D721Med (cell line): ENCODE measurements at places on chromosomes 4 and X.

GRCh38 chr4:72525938-72526337 is 43.1 kb downstream of the ADAMTS3 start:
- no peak for DNase-seq

DNA sequence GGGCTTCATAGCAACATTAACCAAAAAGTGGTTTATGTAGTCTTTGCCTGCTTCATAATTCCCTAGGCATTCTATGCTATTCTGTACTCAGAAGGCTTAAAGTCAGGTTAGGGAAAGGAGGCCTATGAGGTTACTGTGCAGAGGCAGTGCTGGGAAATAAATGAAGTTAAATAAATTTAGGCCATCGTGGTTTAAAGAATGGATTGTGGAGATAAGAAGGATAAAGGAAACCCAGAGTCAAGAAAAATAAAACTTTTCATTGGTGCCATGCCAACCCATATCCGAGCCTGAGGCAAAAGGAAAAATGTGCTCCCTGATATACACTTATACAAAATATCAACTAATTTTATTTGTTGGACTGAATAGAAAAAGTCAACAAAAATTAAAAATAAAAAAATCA is 70.2 kb downstream of the AR start:
- DNase-seq, result no peak

DNA sequence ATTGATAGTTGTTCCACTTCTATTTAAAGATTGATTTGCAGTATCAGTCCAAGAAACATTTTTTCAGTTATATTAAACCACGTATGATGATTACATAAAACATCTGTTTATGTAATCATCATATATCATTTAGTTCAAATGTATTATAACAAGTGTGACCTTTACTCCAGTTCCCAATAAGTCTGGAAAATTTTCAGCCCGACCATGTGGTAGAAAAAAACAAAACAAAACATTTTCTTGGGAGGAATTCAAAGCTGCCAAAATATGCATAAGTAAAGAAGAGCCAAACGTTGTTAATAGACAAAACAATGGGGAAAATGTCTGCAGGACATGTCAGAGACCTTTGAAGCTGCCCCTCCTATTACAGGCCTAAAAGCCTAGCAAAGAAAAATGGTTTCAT is 709.1 kb downstream of the FAT4 start:
- DNase-seq, result no peak

DNA sequence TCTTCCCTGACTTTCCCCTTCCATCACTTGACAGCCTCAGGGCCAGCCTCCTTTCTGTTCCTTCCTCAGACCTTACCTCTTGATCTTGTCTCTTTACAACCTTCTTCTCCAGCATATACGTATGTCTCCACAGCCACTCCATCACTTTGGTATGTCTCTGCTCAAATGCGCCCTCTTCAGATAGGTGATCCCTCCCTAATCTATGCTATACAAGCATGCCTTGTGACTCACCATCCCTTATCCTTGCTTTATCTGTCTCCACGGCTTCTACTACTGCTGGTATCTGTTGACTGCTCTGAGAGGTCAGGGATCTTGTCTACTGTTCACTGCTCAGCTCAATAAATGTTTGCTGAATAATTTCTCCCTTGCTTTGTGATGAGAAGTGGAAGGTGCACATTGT is 9.0 kb downstream of the ARAP2 start:
- no peak for DNase-seq

DNA sequence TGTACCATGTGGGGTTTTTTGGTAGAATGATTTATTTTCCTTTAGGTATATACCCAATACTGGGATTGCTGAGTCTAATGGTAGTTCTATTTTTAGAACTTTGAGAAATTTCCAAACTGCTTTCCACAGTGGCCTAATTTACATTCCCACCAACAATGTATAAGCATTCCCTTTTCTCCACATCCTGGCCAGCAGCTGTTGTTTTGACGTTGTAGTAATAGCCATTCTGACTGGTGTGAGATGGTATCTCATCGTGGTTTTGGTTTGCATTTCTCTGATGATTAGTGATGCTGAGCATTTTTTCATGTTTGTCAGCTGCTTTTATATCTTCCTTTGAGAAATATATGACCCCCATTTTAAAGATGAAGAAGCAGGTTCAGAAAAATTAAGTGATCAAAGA is 153.7 kb downstream of the CBR4 start:
- DNase-seq, result no peak

GRCh38 chrX:48785186-48785539 is 1.2 kb upstream of the GATA1 start:
- no peak for DNase-seq

GRCh38 chr4:38082424-38083385 is 122.5 kb downstream of the PTTG2 start:
- no peak for DNase-seq

GRCh38 chr4:85824166-85824945 is 349.4 kb downstream of the ARHGAP24 start:
- DNase-seq, result no peak

DNA sequence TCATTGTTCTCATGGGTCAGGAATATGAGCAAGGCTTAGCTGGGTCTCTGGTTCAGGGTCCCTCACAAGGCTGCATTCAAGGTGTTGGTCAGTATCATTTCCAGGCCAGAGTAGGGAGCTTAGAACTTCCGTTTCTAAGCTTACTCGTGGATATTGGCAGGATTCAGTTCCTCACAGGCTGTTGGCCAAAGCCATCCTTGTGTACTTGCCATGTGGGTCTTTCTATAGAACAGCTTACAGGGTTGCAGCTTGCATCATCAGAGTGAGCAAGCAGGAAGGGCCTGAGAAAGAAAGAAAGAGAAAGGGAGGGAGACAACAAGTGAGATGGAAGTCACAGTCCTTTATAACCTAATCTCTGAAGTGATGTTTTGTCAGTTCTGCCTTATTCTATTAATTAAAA is 5.1 kb upstream of the LIMCH1 start:
- DNase-seq, result no peak

DNA sequence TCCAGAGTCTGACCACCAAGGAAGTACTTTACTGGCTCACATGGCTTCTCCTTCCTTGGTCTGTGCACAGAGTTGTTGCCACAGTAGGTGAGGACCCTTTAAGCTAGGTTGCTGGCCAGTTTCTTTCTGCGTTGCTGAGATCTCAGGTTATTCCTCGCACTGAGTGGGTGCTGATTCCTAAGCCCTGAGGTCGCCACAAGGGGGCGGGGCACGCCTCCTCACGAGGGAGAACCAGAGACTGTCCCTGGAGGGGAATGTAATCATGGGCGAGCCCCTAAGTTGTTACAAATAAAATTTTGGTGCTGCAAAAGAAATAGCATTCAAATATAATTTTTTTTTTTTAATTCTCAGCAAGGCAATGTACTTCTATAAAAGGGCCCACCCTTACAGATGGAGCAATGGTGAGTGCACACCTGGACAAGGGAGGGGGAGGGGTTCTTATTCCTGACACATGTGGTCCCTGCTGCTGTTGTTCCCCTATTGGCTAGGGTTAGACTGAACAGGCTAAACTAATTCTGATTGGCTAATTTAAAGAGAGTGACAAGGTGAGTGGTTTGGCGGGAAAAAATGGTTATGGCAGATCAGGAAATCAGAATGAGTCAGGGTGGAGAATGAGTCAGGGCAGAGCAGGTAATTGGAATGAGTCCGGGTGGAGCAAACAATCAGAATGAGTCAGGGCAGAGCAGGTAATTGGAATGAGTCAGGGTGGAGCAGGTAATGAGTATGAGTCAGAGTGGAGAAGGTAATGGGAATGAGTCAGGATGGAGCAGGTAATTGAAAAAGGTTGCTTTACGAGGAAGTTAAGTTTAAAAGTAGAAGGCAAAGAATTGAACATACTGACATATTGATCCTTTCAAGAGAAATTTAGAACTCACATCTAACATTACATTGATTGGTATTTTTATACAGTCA is 107.5 kb downstream of the VSIG4 start:
- no peak for DNase-seq

GRCh38 chr4:32745351-32745750 is 2025.2 kb downstream of the PCDH7 start:
- DNase-seq, result no peak

- DNase-seq, result no peak
Measured at GRCh38 chr4:78864405-78865024, 74.7 kb downstream of the PAQR3 start.

GRCh38 chr4:157128395-157128794 is 52.4 kb downstream of the GLRB start:
- DNase-seq, result no peak

DNA sequence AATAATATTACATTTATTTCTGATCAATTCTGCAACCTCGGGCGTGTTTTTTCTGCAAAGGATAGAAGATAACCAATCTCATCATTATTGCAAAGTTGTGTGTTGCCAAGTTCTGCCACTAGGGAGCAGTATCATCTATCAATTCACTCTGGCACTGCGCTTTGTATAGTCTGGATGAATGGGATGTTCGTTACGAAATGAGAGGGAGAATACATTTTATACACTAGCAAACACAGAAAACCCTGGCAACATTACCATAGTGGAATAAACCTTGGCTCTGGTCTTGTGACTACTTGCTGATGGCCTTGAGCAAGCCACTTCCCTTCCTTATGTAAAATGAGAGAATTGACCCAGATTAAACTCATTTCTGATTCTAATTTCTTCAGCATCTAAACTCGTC is 97.5 kb upstream of the ZNF518B start:
- DNase-seq, result no peak

DNA sequence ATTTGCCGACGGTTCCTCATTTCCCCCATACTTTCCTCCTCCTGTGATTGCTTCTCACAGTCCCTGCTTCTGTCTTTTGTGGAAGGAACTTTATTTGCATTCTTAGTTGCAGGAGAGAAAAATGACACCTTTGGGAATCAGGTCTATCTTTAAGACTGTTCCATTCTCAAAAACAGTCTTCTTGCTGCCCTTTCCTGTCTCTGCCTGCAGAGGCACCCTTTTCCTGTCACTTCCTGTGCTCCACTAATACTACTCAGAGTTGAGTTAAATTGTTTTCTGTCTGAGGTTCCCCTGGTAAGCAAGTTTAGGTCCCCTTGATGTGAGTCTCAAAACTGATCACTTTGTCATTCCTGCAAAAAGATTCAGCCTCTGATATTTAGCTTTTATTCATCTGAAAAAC is 208.8 kb upstream of the CLNK start:
- no peak for DNase-seq

GRCh38 chrX:44765556-44765955 is 78.3 kb upstream of the DUSP21 start:
- no peak for DNase-seq

GRCh38 chrX:54923376-54923775 is 2.8 kb downstream of the TRO start:
- DNase-seq, result no peak

DNA sequence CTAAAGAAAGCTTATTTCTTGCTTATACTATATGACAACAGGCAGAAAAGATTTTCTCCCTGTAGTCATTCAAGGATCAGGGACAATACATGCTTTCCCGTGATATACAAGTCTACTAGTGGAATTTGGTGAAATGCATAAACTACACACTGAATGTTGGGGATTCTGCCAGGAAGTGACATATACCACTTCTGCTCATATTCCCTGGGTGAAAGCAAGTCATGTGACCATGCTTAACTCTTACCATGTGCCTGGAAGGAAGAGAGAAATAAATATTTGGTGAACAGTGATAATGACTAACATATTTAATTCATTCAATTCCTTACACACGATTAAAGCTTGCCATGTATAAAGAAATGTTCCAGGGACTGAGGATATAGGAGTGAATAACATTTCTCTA is 534.6 kb downstream of the PPARGC1A start:
- DNase-seq, result no peak

DNA sequence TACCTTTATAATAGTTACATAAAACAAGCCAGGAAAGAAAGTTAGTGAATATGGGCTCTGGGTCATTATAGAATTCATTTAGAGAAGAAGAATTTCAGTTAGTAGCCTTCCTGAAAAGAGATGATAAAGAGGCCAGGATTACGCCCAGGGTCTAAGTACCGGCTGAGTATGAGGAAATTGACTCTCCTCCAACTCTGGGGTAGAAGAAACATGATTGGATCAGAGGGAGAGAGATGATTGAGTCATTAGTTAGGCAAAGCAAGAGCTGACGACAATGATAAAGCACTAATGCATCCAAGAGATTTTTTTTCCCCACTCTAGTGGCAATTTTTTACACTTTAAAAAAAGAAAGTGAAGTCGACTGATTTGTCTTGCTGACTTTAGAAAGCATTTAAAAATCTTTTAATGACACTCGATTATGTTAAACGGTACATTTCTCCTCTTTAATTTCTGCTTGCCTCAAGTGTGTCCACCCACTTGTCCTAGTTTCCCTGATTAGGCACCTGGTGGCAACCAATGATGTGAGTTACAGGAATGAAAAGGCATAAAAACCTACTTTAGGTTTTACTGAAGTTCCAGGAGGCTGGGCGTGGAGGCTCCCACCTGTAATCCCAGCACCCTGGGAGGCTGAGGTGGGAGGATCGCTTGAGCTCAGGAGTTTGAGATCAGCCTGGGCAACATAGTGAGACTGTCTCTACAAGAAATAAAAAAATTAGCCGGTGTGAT is 37.3 kb upstream of the IGFBP7 start:
- no peak for DNase-seq

DNA sequence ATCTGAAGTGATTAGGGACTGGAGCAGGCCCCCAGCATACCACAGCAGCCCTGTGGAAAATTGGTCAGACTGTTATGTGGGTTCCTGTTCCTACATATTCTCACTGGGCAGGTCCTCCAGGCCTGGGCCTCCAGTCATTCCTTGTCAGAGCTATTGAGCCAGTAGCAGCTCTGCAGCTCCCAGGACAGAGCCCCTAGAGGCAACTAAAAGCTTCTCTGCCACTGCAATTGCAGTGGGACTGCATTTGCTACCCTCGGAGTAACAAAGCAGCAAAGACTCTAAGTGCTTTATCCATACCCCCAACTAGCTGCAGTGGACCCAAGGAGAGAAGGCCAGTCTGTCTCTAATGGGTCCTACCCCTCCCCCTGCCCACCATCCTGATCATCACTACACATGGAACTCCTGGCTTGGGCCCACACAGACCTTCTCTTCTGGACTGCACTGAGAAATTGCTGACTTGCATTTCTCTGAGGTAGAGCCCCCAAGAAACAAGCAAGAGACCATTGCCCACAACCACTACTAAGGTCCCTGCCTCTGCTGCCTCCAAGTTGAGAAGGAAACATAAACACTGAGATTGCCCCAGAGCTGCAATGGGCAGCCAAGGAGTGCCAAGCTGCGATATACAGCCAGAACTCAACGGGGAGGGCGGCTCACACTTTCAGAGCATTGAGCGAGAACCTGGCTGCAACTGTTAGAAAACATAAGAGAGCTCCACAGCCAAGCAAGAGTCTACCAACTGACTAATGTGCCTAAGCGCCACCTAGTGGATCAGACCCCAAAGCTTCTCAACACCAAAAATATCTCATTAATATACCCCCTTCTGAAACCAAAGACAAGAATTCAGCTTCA is 738.7 kb upstream of the NDST4 start:
- DNase-seq, result no peak

- DNase-seq, result no peak
Measured at GRCh38 chr4:12499693-12500092, 984.4 kb downstream of the RAB28 start.

DNA sequence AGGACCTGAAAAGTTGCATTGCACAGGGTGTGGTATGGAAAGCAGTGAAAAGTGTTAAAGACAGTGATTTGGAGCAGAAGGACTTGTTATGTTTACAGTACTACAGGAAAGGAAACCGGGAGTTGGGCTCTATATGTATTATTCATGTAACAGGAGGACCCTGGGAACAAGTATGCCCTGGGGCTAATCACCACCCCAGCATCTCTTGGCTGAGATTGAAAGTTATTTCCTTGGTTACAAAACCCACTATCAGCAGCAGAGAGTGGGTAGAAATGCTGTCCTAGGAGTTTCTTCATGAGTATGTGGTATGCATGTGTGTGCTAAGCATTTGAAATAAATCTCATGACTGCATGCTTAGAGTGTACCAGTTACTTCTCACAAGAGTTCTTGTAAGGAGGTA is 46.9 kb downstream of the STK32B start:
- DNase-seq, result no peak
